ENCODE measurements at places on chromosomes 13 and 19. TPM values are rescaled to one million over a fixed set of nuclear protein-coding genes. Genes with fewer than 3 reads are reported as not detected.

Gene ZNF415
- 0.78 TPM for total RNA-seq

Gene EFNB2
- 0.30 TPM for total RNA-seq

Gene TMEM238
- total RNA-seq: 9.7 TPM

Gene TMEM255B
- total RNA-seq: 2.0 TPM

DNA sequence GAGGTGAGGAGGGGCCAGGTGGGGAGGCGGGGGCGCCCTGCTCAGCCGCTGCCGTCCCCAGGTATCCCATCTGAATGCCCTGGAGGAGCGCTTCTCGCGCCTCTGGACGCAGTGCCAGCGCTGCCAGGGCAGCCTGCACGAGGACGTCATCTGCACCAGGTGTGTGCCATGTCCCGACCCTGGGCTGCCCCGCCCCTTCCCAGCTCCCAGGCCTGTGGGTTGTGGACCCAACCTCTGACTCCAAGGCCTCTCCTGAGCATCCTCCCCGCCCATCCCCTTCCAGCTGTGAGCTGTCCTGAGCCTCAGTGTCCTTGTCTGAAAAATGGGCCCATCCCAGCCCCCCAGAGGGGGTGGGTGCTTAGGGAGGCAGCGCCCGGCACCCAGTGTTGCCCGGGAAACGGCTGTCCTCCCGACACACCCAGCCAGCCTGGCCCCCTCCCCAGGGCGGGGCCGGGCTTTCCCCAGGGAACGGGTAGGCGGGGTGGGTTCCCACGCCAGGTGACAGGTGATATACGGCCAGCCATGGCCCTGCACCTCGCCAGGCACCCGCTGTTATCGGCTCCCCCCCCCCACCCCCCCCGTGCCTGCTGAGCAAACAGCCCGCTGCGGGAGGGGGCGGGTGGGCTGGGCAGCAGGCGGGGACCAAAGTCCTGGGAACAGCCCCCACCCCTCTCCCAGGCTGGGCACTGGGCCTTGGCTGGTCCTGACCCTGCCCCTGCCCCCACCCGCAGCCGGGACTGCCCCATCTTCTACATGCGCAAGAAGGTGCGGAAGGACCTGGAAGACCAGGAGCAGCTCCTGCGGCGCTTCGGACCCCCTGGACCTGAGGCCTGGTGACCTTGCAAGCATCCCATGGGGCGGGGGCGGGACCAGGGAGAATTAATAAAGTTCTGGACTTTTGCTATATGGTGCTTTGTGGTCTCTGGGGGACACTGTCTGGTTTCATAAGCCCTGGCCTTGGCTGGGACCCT, 1.3 kb upstream of the SPIB start:
- peaks cover 10% of the 10 kb centered on the region for H3K27me3 ChIP-seq
- no peak overlapping the region for H3K4me3 ChIP-seq
- peaks cover 16% of the 10 kb centered on the region for H3K4me1 ChIP-seq
- H3K36me3 ChIP-seq: peaks cover 10% of the 10 kb centered on the region
- DNase-seq: no peak
- H3K27ac ChIP-seq: no peak overlapping the region

GRCh38 chr13:75760131-75761021, 124.2 kb downstream of the LMO7 start:
- H3K36me3 ChIP-seq: peaks cover 9% of the 10 kb centered on the region
- peaks cover 40% of the 10 kb centered on the region for H3K4me1 ChIP-seq
- peak overlapping the region; percentile 81 for H3K4me3 ChIP-seq

DNA sequence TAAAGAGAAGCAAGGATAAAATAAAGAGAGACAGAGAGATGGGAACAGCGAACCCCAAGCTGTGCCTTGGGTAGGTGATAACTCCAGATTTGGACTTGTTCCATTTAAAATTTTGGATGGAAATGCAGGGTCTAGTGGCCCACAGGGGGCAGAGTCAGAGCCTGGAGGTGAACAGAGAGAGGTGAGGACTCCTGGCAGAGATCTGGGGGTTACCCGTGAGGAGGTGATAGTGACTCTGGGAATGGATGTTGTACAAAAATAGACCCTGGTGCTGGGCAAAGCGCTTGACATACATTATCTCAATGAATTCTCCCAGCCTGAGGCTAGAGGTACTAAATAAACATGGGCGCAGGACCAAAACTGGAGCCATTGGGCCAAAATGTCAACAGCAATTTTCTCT, 14.3 kb upstream of the DHRS12 start:
- peaks cover 65% of the 10 kb centered on the region for H3K4me1 ChIP-seq
- no peak for DNase-seq
- H3K36me3 ChIP-seq: no peaks in the 10 kb centered on the region
- H3K27ac ChIP-seq: peak overlapping the region; percentile 85
- H3K27me3 ChIP-seq: peaks cover 5% of the 10 kb centered on the region

DNA sequence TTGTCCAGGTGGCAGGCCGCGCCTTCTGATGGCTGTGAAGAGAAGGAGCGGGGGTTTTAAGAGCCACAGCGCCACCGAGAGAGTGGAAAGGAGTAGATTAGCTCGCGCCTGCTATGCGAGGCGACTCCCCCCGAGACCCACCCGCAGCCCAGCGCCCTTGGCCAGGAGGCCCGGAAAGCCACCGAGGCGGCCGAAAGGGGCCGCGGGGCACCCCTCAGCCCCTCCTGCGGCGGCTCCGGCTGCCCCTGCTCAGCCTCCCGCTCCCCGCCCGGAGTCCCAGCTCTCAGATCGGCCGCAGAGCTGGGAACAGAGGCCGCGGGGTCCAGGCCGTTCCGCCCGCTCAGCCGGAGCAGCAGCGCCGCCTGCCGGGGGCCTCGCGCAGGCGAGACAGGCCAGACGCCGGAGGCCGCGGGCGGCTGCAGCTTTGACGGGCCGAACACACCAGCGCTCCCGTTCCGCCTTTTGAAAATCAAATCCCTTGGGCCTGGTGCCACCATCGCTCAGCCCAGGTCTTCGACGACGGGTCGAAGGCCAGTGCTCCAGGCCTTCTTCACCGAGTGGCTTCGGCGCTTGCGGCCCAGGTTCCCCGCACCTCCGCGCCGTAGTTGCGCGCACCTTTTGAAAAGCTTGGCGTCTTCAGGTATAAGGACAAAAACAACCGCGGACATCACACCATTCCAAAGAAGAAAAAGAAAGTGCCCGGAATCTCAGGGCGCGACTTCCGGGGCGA, 15.3 kb downstream of the CDX2 start:
- H3K27ac ChIP-seq: no peak overlapping the region
- peak; percentile 90 for DNase-seq
- H3K4me3 ChIP-seq: peak overlapping the region; percentile 80
- H3K36me3 ChIP-seq: no peaks in the 10 kb centered on the region

DNA sequence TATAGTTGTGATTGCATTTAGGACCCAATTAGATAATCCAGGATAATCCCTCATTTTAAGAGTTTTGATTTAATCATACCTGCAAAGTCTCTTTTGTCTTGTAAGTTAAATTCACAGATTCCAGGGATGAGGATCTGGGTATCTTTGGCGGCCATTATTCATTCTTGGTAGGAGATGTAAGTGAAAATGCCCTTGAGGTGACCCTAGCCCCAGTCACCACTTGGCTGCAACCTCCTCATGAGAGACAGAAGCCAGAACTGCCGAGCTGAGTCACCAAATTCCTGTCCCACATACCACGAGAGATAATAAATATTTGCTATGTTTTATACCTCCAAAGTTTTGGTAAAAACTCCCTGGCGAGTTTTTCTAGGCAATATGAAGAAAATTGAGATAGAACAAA, 389.4 kb downstream of the RFC3 start:
- H3K27ac ChIP-seq: no peak overlapping the region
- no peak for DNase-seq
- H3K27me3 ChIP-seq: no peaks in the 10 kb centered on the region
- no peaks in the 10 kb centered on the region for H3K4me1 ChIP-seq
- no peak overlapping the region for H3K4me3 ChIP-seq

All from activated CD4-positive, alpha-beta T cell treated with anti-CD3 and anti-CD28 coated beads, Interleukin-2, amount 10 ng/mL, durations not matched to agents 24 days and 14 days (primary cell).